ENCODE measurements at places on chromosomes 12 and 14. TPM values are rescaled to one million over a fixed set of nuclear protein-coding genes. Genes with fewer than 3 reads are reported as not detected.

CLEC1A gene
- not detected for total RNA-seq

RFX4 gene
- total RNA-seq: not detected

CMA1 gene
- not detected for total RNA-seq

IAPP gene
- total RNA-seq: not detected

DHRS2 gene
- total RNA-seq: 3.1 TPM

GPR33 gene
- total RNA-seq: not detected

SLC17A8 gene
- not detected for total RNA-seq

RNU4-1 gene
- total RNA-seq: 2,196 TPM

ASB2 gene
- total RNA-seq: 21.1 TPM

SDS gene
- total RNA-seq: not detected

OAS2 gene
- total RNA-seq: 111 TPM

PMCH gene
- 8.4 TPM for total RNA-seq

MED6 gene
- total RNA-seq: 59.7 TPM

ST8SIA1 gene
- total RNA-seq: 0.28 TPM

C1R gene
- 1.4 TPM for total RNA-seq

ADCY4 gene
- total RNA-seq: 1.6 TPM
